Chondrocyte (in vitro differentiated cells): ENCODE measurements at places on chromosomes 12 and 14.

DNA sequence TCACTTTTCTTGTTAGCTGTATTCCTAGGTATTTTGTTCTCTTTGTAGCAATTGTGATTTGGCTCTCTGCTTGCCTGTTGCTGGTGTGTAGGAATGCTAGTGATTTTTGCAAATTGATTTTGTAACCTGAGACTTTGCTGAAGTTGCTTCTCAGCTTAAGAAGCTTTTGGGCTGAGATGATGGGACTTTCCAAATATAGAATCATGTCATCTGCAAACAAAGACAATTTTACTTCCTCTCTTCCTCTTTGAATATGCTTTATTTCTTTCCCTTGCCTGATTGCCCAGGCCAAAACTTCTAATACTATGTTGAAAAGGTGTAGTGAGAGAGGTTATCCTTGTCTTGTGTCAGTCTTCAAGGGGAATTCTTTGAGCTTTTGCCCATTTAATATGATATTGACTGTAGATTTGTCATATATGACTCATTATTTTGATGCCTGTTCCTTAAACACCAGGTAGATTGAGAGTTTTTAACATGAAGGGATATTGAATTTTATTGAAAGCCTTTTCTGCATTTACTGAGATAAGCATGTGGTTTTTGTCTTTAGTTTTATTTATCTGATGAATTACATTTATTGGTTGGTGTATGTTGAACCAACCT, 26.7 kb downstream of the CLECL1 start:
- DNase-seq: no peak

DNA sequence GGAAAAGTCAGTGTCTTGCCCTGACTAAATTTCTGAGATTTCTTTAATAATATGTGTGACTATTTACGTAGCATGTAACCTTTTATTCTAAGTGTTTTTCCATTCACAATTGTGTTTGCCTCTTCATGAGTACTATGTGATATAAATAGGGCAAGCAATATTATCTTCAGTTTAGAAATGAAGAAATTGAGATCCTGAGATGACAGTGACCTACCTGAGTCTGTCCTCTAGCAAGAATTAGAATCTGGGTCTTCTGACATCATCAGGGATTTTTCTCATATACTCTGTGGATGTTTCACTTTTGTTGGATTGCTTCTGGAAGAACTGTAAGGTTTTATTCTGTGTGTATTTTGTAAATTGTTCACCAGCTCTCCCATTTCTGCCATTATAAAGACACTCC, 35.0 kb downstream of the TMTC2 start:
- no peak for DNase-seq

- no peak for DNase-seq
Measured at GRCh38 chr12:4080213-4080612, 193.3 kb upstream of the CCND2 start.

GRCh38 chr12:55636853-55637252, at the start of gene OR10P1:
TSS of gene OR10P1 (plus strand) at chr12:55636892. CDS start at chr12:55636892, 0 bp downstream.
- no peak for DNase-seq

GRCh38 chr12:96053476-96054243, 18.3 kb upstream of the LTA4H start:
- no peak for DNase-seq

DNA sequence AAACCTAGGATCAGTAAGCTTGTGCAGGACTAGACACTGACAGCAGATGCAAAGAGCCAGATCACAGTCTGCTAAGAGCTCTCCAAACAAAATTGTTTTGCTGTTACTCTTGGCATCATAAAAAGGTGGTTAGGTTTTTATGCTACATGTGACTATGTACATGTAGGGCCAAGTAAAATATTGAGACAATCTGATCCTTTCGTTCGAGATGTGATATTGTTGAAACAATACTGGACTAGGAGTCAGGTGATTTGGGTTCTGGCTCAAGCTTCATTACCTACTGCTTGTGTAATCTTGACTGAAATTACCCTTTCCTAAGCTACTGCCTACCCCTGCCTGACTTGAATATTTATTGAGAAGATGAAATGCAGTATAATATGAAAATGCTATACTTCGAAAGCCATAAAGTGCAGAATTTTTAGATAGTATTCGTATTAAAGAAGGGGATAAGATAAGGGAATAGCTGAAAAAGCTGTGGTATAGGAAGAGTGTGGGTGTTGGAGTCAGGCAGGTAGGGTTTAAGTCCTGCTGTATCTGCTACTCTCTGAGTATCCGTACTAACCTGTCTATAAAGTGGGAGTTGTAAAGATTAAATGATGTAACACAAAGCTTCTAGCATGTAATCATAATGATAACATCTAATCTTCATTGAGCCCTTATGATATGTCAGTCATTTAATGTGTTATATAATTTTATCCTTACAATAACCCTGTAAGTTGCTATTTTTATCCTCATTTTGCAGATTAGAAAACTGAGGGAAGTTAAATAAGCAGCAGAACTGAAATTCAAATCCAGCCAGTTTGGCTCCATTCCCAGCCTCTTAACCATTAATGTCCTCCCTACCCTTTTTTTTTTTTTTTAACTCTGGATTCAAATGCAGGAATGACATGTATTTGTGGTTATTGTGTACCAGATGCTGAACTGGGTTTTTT, 38.6 kb upstream of the ATF1 start:
- no peak for DNase-seq

DNA sequence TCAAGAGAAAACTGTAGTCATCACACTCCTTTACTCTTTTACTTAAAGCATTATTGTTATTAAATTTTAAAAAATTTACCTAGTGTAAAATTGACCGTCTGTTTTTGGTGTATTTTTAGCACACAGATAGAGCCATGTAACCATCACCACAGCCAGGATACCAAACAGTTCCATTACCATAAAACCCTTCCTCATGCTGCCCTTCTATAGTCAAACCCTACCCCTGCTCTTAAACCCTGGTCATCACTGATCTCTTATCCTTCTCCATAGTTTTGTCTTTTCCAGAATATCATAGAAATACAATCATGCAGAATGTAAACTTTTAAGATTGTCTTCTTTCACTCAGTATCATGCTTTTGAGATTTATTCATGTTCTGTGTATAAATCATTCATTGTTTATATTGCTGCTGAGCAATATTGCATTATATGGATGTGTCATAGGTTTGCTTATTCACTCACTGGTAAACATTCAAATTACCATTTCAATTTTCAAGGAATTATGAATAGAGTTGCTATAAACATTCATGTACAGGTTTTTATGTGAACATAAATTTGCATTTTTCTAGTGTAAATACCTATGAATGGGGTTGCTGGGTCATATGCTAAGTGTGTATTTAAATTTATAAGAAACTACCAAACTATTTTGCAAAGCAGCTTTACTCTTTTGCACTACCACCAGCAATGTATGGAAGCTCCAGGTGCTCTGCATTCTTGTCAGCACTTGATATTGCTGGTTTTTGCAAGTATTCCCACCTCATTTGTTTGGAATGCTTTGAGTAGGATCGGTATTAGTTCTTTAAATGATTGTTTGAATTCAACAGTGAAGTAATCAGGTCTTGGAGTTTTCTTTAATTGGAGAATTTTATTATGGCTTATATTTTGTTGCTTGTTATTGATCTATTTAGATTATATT, 125.5 kb downstream of the LMNTD1 start:
- no peak for DNase-seq

GRCh38 chr12:71219224-71219623, 61.4 kb upstream of the TSPAN8 start:
- DNase-seq: no peak

- DNase-seq: no peak
Measured at GRCh38 chr14:88856786-88857366, 32.4 kb downstream of the TTC8 start.

- DNase-seq: peak; percentile 66
Measured at GRCh38 chr12:34600592-34601462, 578.5 kb downstream of the ALG10 start.

DNA sequence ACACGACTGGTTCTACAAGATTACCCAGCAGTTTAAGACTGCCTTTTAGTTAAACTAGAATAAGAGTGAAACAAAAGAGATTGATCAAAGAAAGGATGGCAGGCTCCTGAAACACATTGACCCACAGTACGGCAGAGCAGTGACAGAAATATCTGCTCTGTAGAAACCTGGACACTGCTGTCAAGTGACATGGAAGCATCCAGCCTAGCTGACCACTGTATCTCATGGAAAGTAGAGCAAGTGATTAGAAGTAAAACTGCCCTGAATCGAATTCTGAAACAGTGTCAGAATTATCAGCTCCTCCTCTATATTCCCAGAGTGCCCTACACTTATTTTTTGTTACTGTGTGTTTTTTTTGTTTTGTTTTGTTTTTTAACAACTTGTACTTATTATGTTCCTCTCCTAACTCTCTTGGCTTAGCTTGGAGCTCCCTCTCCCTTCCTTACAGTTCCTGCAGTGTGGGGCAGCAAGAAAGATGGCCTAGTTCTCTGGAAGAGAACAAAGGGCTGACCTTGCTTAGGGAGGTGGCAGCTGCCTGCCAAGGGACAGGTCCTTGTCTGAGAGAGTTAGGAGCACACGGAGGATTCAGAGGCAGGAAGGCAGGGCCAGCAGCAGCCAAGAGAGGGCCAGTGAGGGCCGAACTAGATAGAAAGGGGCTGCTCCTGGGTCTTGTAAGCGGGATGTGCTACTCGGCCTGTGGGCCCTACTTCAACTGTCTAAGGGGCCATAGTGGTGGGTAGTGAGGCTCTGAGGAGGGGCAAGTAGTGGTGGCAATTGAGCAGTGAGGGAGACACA, 97.2 kb downstream of the PTPRR start:
- no peak for DNase-seq

GRCh38 chr12:78698747-78699146, 165.8 kb upstream of the SYT1 start:
- no peak for DNase-seq

- no peak for DNase-seq
Measured at GRCh38 chr12:32072102-32072501, 34.5 kb upstream of the BICD1 start.

- DNase-seq: no peak
Measured at GRCh38 chr12:38711054-38711453, 194.3 kb downstream of the CPNE8 start.

DNA sequence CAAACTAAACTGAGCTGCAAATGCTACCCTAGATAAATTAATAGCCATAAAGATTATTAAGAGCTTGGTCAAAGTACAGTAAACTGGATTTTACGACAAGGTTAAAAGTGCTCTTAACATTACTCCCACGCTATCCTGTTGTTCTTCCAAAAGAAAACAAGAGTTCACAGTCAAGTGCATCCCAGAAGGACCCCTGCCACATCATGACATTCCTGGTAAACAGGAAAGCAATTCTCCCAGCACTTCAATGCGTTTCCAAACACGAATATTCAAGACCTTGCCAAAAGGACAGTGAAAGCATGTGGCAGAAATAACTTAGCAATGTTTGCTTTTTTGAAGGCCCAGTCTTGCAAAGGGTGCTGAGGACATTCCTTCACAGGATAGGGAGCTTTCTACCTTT, 11.2 kb downstream of the SPRING1 start:
- no peak for DNase-seq

GRCh38 chr14:74599946-74600345, 12.1 kb downstream of the LTBP2 start:
- DNase-seq: no peak

DNA sequence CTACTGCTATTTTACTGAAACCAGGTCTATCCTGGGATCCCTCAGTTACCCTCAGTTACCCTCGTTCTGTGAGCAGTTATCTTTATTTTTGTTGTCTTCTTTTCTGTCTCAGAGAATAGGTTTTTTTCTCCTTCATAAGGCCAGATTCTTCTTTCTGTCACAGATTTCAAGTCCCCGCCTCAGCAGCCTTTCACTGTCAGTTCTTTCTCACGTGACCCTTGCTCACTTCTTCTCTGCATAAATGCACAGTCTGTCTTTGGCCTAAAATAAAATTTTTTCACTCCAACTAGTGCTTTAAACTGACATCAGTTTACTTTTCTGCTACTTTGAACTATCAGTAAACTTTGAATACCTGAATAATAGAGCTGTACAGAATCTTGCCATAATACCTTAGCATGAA, 299.7 kb downstream of the ERC1 start:
- no peak for DNase-seq
